ENCODE measurements at places on chromosomes 2 and 18.

GRCh38 chr18:22073411-22073810, 96.0 kb upstream of the GATA6 start:
- H3K36me3 ChIP-seq: no peaks in the 10 kb centered on the region
- peaks cover 20% of the 10 kb centered on the region for H3K4me1 ChIP-seq
- H3K27me3 ChIP-seq: no peaks in the 10 kb centered on the region
- no peak for DNase-seq
- peak overlapping the region; percentile 10 for H3K27ac ChIP-seq
- H3K4me3 ChIP-seq: no peak overlapping the region

DNA sequence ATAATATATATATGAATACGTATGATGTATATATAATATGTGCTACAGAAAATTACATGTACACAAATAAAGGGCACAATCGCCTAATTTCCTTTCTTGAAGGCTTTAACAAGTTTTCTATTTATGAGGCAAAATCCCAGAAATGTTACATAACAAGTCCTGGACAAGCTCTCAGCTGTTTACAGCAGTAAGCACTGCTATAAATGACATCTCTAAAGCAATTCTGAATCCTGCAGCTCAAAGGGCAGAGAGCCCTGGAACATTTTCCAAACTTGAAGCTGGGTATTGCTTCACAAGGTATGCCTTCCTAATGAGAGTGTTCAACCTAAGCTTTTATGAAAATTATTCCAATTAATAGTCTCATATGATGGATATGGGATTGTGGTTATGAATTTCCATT, 222.3 kb upstream of the GCFC2 start:
- DNase-seq: no peak
- H3K27ac ChIP-seq: no peak overlapping the region
- no peaks in the 10 kb centered on the region for H3K4me1 ChIP-seq
- H3K4me3 ChIP-seq: no peak overlapping the region

- DNase-seq: no peak
- no peak overlapping the region for H3K4me3 ChIP-seq
- H3K27me3 ChIP-seq: no peaks in the 10 kb centered on the region
- H3K36me3 ChIP-seq: no peaks in the 10 kb centered on the region
Measured at GRCh38 chr2:77488141-77488540, 34.0 kb downstream of the LRRTM4 start.

DNA sequence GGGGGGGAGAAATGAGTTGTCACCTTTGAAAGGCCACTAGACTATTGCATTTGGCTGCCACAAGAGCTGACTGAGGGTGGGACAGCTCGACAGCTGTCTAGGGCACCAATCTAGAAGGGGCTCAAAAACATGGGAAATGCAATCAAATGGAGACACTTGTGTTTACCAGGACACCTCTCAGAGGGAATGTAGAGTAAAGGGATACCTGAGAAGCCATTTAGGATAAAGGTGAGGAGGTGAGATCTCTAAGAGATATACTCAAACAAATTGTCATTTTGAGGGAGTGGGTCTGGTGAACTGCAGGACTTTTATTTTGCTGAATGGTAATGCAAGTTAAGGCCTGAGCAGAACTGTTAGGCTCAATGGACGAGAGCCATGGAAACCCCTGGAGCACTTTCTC, 159.8 kb downstream of the DDX1 start:
- H3K4me1 ChIP-seq: peaks cover 6% of the 10 kb centered on the region
- H3K36me3 ChIP-seq: no peaks in the 10 kb centered on the region
- DNase-seq: no peak
- H3K4me3 ChIP-seq: no peak overlapping the region
- peaks cover 43% of the 10 kb centered on the region for H3K27me3 ChIP-seq

DNA sequence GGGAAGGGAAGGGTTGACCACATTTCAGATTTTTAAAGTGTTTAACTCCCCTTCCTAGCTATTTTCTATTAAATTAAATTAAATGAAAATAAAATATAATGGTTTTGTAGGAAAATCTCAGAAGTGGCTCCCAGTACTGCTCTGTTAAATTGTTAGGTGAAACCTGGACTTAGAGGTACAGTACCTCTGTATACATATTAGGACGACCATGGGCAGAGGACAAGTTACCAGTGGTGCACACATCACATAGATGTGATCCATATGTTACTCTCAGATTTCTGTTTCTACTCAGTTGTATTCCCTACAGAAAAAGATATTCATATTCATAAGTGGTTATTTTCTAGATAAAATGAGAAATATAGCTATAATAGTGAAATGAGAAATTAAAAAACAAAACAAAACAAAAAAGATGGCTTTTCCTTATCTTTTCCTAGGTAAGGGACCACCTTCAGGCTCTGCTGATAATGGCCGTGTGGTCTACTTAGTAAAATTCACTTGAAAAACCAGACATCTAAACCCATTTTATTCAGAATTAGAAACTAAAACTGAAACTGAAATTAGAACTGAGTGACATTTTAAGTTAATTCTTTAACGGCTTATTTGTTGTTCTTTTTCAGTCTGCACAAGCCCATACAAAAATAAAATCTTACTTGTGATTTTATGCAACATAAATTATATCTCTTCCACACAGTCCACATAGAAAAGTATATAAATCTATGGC, 832.5 kb upstream of the CHAC2 start:
- H3K27ac ChIP-seq: no peak overlapping the region
- no peak overlapping the region for H3K4me3 ChIP-seq
- DNase-seq: no peak
- no peaks in the 10 kb centered on the region for H3K27me3 ChIP-seq

GRCh38 chr2:3435445-3435844, 56.0 kb downstream of the TRAPPC12 start:
- H3K27me3 ChIP-seq: no peaks in the 10 kb centered on the region
- H3K4me1 ChIP-seq: peaks cover 2% of the 10 kb centered on the region
- no peak overlapping the region for H3K27ac ChIP-seq
- DNase-seq: no peak
- H3K36me3 ChIP-seq: peaks cover 4% of the 10 kb centered on the region
- no peak overlapping the region for H3K4me3 ChIP-seq
